ENCODE measurements at places on chromosomes 5 and 9.

- DNase-seq = no peak
Measured at GRCh38 chr5:138033907-138034306, 1.0 kb upstream of the FAM13B start.

DNA sequence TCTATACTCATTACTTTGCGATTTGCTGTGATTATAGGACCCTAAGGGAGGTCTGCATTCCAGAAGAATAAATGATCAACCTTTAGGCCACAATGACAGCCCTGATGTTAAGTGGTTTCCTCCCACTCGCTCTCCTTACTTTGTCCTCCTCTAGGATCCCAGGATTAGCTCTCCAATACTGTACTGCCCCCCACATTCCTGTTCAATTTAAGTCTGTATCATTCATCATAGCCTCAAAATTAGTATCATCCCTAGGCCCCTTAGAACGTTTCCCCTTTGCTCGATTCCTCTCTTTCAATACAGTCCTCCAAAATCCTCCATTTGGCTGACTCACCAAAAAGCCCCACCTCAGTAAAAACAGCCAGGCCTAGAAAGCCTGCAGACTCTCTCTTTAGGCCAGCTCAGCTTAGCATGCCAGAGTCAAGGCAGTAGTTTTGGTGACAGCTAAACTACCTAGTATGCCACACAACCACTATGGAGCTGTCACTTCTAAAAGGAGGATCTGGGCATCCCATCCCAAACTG, 24.4 kb downstream of the RNF145 start:
- DNase-seq = peak; percentile 58

- no peak for DNase-seq
Measured at GRCh38 chr9:32704343-32704742, 68.9 kb upstream of the TAF1L start.

GRCh38 chr9:102832814-102833213, 162.3 kb upstream of the CYLC2 start:
- no peak for DNase-seq

DNA sequence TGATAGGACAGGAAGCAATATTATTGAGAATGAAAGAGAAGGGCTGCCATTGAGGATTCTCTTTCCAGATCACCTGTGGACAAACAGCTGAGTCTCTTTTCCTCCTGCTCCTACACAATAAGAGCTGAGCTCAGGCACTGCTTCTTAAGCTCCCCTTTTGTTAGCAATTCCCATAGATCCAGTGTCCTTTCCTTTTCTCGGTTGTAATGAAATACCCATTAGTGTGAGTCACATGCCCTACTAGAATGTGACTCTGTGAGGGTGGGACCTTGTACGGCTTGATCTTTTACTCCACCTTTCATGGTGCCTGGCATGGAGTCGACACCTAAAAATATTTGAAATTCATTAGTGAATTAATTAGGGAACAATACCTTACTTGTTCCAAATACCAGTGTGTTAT, 269.2 kb downstream of the NR3C1 start:
- no peak for DNase-seq

DNA sequence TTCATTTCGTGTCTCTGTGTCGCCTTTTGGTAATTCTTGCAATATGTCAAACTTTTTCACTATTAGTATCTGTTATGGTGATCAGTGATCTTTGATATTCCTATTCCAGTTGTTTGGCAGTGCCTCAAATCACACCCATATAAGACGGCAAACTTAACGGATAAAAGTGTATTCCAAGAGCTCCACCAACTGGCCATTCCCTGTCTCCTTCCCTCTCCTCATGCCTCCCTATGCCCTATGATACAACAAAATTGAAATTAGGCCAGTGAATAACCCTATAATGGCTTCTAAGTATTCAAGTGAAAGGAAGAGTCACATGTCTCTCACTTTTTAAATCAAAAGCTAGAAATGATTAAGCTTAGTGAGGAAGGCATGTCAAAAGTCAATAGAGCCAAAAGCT, 74.8 kb downstream of the CDK5RAP2 start:
- DNase-seq = no peak

- no peak for DNase-seq
Measured at GRCh38 chr5:124888050-124888506, 141.6 kb upstream of the ZNF608 start.

DNA sequence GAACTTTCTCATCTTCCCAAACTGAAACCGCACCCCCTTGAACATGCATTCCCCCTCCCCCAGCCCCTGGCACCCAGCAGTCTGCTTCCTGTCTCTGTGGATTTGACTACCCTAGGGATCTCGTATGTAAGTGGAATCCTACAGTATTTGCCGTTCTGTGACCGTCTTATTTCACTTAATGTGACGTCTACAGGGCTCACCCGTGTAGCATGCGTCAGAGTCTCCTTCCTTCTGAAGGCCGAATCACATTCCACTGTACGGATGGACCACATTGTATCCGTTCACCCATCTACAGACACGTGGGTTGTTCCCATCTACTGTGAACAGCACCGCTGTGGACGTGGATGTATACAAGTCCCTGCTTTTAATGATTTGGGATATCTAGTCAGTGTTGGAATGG, 4.5 kb downstream of the PRRX2 start:
- no peak for DNase-seq

GRCh38 chr9:122332083-122332482, 38.7 kb upstream of the PTGS1 start:
- no peak for DNase-seq

GRCh38 chr9:70120834-70121510, 77.3 kb downstream of the MAMDC2 start:
- peak; percentile 96 for DNase-seq

DNA sequence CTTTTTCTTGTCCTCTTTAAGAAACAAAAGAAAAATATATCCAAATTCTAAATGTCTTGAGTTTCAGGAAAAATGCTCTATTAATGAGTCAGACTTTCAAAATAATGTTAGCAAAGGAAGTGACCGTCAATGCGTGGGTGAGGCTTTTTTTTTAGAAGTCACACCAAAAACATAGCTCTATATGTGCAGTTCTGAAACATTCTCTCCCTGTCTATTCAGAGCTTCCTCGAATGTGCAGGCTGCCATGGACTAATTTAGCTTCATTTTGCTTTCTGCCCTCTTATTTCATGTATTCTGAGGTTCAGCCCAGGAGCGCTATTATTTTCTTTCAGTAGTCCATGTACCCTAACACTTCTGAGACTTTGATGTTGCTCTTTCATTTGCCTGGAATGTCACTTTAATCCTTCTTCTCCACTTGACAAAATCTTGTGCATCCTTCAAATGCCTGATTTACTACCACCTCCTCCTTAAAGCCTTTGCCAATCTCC, 72.5 kb upstream of the RASA1 start:
- peak; percentile 38 for DNase-seq

DNA sequence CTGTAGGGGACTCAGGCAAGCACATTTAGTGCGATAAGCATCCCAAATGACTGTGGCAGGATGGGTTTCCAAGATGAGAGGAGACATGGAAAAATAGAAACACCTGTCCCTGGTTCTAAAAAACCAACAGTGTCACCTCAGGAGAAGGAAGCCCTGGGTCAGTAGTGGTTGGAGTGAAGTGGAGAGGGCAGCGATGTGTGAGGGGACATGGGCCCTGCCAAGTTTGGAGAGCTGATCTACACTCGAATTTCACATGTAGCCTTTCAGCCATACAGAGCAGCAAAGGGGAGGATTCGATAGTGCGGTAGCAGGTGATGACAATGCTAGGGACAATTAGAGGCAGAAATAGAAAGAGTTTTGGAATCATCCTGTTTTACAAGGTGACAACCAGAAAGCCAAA, 32.6 kb upstream of the LHX2 start:
- DNase-seq = no peak

DNA sequence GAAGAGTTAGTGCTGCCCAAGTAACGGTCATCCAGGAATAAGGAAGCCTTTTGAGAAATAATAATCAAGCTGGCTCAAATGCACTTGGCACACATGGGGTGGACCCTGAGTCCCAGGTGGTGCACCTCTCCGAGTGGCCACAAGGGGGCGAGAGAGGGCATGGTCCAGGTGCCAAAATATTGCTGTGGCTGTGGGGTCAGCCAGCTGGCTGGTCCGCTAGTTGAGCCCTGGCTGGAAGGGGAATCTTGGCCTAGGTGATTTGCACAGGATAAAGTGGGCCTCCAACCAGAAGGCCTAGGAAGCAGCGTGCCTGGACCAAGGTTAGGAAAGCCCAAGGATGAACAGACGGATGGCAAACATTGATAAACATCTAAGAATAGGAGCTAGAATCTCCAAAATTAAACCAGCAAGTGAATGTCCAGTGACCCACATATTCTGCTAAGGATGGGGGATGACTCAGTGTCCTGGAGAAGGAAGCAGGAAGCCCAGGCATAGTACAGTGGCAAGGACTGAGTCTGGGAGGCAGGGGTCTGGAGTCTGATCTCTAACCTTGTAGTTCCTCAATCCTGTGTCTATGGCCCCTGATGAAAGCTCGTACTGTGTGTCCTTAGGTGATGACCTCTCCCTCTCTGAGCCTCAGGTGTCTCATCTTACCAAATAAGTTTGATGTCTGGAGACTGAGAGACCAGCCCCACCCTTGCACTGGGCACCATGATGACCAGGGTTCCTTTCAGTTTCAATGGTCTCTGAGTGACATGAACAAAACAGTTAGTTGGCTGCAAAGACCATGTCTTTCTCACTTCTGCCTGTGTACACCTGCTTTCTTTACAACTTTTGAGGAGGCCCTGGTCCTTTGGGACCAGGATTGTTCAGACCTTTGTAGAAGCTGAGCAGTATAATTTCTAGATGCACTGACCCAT, 19.2 kb upstream of the SHB start:
- no peak for DNase-seq

GRCh38 chr5:179313849-179314521, 31.3 kb downstream of the ADAMTS2 start:
- DNase-seq = no peak

GRCh38 chr9:91197232-91198181, 164.2 kb downstream of the AUH start:
- DNase-seq = peak; percentile 85

GRCh38 chr9:133873461-133873891, 118.6 kb downstream of the VAV2 start:
- DNase-seq = no peak

DNA sequence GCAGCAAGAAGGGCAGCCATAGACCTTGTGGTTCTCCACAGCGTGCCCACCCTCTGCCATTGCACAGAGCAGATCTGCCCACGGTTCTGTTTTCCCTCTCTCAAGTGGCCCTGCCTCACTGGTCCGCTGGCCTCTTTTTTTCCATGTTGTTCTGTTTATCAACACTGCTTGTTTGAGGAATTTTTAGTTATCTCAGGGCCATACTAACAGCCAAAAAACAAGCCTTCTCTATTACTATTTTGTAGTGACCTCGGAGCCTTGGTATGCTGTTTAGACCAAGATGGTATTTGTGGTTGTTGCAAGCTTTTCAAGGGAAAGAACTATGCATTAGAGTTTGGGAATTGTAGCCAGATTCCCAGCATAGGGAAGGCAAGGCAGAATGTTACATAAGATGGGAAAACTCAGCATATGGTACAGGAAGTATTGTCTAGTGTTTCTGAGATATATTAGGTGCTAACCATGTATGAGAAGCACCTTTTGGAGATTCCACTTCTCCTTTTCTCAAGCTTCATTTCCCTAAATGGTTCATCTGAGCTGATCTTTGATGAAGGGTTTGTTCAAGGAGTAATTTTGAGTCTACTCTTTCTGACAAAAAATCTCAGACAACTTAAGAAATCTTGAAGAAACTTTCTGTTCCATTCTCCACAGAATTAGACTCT, 54.3 kb downstream of the NUP214 start:
- DNase-seq = peak; percentile 34

DNA sequence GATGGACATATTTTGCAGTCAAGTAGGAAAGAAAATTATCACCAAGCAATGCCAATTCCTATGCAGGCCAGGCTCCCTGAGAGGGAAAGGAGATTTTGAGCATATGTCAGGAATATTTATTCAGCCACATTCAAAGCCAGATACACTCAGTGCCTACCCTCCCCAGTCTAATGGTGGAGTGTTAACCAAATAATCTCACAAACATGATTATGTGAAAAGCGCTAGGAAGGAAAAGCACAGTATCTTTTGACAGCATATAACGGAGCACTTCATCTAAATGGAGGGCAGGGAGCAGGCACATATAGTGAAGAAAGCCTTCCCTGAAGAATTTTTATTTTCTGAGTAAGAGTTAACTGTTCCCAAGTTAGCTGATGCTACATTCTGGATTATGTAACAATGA, 80.3 kb upstream of the SLC30A5 start:
- no peak for DNase-seq

DNA sequence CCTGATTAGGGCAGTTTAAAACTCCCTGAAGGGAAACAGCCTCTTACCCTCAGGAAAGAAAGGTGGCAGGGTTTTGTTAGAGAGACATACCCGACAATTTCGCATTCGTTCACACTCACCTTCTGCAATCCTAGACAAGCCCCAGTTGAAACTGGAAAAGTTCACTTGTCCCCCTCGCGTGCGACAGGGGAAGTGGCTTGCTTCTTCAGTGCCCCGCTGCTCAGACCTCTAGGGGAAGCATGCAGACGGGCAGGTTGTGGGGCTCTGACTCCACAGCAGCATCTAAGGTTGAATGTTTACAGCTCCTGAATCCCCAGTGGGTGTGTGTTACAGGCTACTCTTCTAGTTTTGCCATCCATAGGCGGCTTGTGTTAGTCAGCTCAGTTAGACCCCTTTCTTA, 575.7 kb upstream of the ACO1 start:
- DNase-seq = no peak

GRCh38 chr9:131771646-131772045, 31.8 kb upstream of the RAPGEF1 start:
- no peak for DNase-seq

GRCh38 chr5:66653325-66653724, 57.1 kb downstream of the MAST4 start:
- DNase-seq = peak; percentile 94

DNA sequence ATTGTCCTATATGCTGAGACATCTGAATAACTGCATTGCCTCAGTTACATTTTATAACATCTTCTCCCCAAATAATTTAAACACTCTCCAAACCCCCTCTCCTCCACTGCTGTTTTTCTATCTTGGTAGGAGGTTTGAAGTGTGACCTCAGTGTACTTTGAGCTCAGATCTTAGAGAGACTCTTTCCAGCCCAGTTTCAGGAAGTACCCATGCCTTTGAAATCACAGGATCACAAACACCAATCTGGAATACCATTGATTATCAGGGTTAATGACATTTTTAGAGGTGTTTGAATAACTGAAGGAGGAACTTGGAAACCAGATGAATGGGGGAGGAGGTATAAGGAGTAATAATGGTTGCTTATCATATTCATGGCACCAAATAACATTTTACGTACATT, 93.2 kb downstream of the GCNT1 start:
- DNase-seq = no peak

GRCh38 chr9:94952565-94953373, 226.3 kb downstream of the AOPEP start:
- DNase-seq = peak; percentile 63

Data from foreskin keratinocyte (primary cell).